ENCODE measurements at places on chromosomes 1 and 21.

DNA sequence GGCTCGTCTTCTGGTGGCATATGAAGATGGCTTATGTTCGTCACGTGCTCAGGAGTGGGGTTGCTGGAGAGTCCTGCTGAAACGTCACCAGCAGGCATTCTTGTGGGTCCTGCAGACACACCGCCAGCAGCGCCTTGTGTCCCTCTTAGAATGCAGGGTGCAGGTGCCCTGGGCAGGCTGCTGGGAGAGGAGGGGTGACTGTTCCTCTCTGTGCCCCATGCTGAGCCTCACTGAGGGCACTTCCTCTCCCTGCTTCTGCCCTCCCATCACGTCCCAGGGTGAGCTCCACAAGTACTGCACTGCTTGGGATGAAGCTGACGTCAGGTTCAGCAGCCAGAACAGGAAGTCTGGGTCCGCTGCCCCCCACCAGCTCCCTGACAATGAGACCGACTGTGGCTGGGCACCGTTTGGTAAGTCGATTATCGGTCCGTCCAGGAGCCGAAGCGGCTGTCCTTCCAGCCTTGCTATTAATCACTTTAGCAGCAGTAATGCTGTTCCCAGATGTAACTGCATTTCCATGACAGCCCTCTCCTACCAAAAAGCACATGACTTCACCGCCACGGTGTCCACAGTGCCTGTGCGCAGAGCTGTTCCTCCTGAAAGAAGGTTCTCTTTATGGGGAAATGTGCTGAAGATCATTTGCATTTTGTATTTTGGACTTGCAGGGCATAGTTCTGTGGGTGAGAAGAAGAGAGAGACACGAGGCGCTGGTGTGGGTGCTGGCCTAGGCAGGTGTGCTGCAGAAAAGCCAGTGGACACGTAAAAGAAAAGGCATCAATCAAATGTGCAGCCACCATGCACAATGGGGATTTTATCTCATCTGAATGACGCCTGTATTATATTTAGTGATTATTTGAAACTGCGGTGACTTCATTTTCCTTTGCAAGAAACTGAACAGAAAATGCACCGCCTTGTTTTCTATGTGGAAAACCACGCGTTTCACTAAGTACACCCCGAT is 21.0 kb downstream of the SLC37A1 start:
- DNase-seq, result no peak

GRCh38 chr1:179036844-179037465 is 11.3 kb downstream of the FAM20B start:
- DNase-seq, result peak; percentile 86

- DNase-seq, result peak; percentile 97
Observed at GRCh38 chr1:41862384-41863221, 56.1 kb downstream of the HIVEP3 start.

- DNase-seq, result no peak
Observed at GRCh38 chr1:51902456-51902855, 23.9 kb upstream of the NRDC start.

DNA sequence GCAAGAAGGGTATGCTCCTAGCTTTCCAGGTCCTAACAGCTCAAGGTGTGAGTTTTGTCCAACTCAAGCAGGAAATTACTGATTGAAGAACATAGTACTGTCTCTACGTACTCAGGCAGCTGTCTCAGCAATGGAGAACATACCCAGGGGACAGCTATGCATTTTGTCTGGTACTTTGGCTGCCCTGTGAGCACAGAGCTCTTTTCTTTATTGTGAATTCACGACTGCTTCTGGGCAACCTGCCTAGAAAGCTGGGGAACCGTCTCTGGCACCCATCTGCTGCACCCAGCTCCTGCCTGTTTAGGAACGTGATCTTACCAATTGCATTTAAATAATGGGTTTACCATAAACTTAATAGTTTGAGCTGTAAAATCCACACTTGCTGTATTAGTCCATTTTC is 258.1 kb downstream of the HHAT start:
- no peak for DNase-seq

GRCh38 chr1:183284086-183284485 is 98.0 kb downstream of the LAMC2 start:
- DNase-seq, result no peak

DNA sequence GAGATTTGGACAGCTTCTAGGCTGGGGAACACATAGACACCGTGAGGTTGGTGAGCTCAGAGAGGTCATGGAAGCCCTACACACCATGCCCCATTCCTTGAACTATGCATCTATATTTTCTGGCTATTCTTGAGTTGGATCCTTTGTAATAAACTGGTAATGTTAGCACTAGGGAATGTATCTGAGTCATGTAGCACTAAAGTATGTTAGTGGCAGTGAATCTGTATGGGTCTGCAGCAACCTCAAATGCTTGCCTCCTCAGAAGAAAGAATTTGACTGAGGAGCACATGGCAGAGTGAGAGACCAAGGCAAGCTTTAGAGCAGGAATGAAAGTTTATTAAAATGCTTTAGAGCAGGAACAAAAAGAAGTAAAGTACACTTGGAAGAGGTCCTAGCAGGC is 43.7 kb upstream of the LRRC7 start:
- DNase-seq, result peak; percentile 57

GRCh38 chr21:32867597-32867996 is 96.0 kb upstream of the PAXBP1 start:
- DNase-seq, result no peak

- no peak for DNase-seq
Observed at GRCh38 chr1:226100436-226101391, 38.2 kb downstream of the H3-3A start.
